NB4 (cell line): ENCODE measurements at places on chromosomes 16 and 17.

GRCh38 chr17:41049110-41049509, 2.0 kb upstream of the KRTAP2-1 start:
- DNase-seq: no peak

DNA sequence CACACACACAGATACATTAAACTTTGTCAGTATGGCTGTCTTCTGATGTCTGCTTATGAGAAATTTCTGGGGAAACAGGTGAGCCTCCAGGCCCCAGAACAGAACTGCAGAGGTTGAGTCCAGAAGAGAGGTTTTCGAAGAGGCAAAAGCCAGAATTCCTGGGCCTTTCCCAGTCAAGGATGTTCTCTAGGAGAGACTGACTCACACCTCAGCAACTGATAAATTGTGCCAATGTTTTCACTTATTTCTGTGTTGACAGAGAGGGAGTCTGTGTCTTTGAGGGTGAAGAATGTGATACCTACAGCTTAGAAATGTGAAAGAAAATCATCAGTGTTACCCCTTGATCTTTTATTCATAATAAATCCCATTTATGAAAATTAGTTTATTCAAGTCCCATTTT, 30.3 kb downstream of the LDHD start:
- DNase-seq: no peak

- no peak for DNase-seq
These were observed 501.2 kb downstream of the SHISA9 start for GRCh38 chr16:13402601-13403000.

GRCh38 chr16:22692916-22693637, 120.9 kb upstream of the HS3ST2 start:
- DNase-seq: no peak

DNA sequence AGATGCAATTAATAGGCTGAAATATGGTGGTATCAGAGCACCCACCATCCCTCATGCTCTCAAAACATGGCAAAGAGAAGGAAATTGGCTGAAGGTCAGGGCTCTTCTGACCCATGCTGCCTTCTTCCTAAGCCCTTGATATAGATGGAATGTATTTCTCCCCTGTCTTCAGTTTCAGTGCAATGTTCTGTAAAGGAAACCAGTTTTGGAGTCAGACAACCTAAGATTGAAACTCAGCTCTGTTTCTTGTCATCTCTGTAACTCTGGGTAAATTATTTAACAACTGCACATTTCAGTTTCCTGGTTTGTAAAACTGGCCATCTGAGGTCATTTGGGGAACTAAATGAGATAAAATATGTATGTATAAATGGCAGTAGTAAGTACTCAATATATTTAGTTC, 243.9 kb downstream of the CA10 start:
- DNase-seq: no peak

DNA sequence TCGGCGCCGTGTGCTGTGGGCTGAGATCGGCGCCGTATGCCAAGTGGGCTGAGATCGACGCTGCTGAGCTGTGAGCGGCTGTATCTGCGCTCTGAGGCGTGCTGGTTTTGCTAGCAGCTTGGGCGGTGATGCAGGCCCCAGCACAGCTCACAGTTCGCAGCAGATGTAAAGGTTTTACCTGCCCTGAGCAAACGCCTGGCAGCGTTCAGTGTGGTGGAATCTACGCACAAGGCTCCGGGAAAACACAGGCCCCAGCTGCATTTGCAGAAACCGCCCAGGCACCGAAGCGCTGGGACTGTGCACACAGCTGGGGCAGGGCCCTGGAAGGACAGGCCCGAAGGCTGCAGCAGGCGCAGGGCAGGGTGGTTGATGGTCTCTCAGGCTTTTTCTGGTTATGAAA, 8.0 kb upstream of the ZNF469 start:
- no peak for DNase-seq

DNA sequence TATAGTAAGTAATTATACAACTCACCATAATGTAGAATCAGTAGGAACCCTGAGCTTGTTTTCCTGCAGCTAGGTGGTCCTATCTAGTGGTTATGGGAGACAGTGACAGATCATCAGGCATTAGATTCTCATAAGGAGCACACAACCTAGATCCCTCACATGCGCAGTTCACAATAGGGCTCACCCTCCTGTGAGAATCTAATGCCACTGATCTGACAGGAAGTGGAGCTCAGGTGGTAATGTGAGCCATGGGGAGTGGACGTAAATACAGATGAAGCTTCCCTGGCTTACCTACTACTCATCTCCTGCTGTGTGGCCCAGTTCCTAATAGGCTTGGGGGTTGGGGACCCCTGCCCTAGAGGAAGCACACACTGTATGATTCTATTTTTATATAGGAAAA, 21.8 kb upstream of the ZNF469 start:
- DNase-seq: no peak

GRCh38 chr17:82416771-82417170, 1.4 kb upstream of the HEXD start:
- DNase-seq: no peak

GRCh38 chr16:78669994-78670393, 570.5 kb downstream of the WWOX start:
- DNase-seq: no peak

- DNase-seq: peak; percentile 55
These were observed 19.7 kb downstream of the CDC42EP4 start for GRCh38 chr17:73292031-73292531.

DNA sequence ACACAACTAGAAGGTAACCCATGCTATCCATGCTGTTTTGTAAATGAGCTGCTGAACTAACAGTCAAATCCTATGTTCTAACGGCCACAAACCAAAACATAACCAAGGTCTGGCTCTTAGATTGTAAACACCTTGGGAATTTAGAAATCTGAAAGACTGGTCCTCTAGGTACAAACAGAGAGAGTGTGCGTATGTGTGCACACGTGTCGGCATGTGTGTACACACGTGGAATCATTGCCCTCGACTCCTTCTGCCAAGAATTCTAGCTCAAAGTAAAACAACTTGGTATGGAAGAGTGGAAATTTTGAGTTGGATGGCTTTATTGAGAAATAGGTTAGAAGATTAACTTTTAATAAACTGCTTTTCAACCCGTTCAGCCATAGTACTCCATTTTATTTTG, 18.1 kb upstream of the GHDC start:
- no peak for DNase-seq

- DNase-seq: no peak
These were observed 187.5 kb upstream of the CDH11 start for GRCh38 chr16:65309354-65309753.

- peak; percentile 60 for DNase-seq
These were observed 11.1 kb downstream of the SCN4A start for GRCh38 chr17:63961355-63962212.

DNA sequence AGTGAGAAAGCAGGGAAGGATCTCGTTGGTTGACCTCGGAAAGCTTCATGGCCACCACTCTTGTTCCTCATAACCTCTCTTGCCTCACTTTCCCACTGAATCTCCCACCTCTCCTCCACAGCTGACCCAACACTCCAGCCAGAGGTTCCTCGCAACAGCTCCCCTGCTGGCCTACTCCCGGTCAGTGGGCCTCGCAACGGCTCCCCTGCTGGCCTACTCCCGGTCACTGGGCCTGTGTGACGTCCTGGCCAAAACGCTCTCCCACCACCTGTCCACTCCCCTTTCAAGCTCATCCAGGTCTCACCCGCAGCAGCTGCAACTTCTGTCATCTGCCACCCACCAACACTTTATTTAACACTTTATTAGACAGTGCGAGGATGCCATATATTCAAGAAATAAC, 149.1 kb downstream of the VPS53 start:
- no peak for DNase-seq

GRCh38 chr16:85614338-85615013, 1.4 kb downstream of the GSE1 start:
- DNase-seq: no peak

- DNase-seq: no peak
These were observed 3.0 kb downstream of the PRR29 start for GRCh38 chr17:64001091-64001579.

GRCh38 chr17:39270923-39271322, 45.2 kb upstream of the STAC2 start:
- DNase-seq: peak; percentile 72

DNA sequence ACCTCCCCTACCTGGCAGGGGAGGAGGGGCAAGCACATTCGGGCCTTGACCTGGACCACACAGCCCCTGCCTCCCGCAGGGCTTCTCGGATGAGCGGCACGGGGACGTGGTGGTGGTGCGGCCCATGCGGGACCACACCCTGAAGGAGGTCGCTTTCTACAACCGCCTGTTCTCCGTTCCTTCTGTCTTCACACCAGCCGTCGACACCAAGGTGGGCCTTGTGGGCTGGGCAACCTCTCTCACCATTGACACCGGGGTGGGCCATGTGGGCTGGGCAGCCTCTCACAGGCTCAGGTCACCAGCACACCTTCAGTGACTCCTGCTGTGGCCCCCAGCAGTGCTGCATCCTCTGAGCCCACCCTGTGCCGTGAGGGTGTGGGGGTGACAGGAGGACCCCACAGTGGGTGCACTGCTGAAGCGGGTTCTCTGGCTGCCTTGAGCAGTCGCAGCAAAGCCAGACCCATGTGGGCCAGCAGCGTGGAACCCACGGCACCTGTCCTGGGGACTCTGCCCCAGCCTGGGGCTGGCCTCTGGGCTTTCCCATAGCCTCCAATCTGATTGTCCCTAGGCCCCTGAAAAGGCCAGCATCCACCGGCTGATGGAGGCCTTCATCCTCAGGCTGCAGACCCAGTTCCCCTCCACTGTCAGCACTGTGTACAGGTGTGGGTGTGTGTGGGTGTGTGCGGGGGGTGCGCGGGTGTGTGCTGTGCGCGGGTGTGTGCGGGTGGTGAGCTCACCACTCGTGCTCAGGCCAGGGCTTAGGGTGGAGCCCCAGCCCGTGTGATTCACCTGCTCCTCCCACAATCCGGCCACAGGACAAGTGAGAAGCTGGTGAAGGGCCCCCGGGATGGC, 7.5 kb downstream of the CTU2 start:
- DNase-seq: no peak

- DNase-seq: no peak
These were observed 60.2 kb upstream of the ZKSCAN2 start for GRCh38 chr16:25317732-25318316.
